ENCODE measurements at places on chromosomes 2 and 18.
A peak's percentile ranks its signal among the peaks of the same experiment; 100 is the strongest.

DNA sequence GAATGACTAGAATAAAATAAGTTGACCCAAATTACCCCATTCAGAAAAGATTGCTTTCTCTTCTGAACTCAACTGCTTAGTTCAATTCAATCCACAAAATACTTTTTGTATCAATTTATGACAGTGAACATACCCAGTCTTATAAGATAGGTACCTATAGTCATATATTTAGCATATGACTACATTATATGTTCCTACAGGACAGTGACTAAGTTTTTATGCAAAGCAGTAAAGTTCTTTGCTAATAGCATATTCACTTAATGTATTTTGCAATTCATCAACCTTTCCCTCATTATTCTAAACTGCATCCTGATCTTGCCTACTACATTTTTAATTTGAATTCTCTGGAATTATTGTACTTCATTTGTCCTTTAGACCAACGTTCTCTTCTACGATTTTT, 30.3 kb upstream of the C2orf15 start:
- no peak for DNase-seq

DNA sequence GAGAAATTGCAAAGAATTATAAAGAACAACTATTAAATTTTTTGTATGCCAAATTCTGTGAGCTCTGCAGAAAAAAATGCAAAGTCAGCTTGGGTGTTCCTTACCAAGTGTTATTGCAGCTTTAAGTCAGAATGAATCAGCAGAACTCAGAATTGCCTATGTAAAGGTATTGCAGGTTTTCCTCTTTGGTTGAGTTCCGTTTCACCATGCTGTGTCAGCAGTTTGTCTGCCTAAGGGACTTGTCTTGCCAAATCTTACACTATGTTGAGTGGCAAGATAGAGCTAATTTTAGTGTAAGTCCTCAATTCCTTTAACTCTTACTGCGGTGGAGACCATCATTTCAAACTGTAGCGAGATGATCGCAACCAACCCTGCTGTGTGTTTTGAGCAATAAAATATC, 38.8 kb downstream of the ADAM23 start:
- DNase-seq: no peak

DNA sequence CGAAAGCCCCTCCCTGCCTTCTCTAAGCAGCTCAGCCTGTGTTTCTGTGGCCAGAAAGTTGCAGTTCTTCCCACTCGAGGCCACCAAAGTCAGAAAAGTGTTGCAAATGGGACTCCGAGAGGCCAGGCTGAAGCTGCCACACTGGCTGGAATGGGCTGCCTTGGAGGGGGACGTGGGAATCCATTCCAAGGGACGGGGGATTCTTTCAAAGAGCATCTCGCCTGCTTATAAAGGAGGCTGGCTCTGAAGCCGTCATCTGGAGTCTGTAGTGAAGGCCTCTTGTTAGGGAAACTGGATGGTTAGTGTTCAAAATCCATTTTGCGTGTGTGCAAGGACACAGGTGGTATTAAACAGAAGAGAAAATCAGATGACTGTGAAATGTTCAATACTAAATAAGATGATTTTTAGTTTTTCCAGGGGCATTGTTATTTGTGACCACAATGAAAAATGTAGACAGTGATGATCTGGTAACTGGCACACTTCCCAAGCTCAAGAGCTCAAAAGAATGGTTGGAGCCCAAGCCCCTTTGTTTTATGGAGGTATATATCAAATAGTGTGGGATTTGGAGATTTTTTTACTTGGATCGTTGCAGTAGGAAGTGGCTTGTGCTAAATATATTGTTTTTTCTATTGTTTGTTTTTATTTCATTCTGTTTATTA, 782 bp downstream of the FAM228B start:
- no peak for DNase-seq

GRCh38 chr2:181861379-181861778, 30.2 kb upstream of the ITPRID2 start:
- DNase-seq: no peak

- no peak for DNase-seq
Observed at GRCh38 chr2:187986390-187987105, 305.1 kb upstream of the GULP1 start.

DNA sequence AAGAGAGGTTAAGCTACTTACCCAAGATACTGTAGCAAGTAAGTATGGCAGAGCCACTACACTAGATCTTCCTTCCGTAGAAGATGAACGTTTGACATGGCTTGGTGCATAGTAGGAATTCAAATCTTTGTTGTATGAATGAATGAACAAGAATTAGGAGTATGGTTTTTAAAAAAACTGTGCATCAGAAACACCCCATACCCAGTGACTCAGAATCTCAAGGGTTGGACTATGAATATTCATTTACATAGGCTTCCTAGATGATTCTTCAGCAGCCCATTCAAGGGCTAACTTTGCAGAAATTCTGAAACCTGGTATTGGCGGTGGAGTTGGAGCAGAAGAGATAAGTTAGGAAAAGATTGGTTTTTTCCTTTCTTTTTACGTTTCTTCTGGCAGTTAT, 5.4 kb downstream of the ACTR3 start:
- DNase-seq: no peak

GRCh38 chr2:143954186-143954585, 565.7 kb downstream of the ZEB2 start:
- no peak for DNase-seq

- DNase-seq: peak; percentile 22
Observed at GRCh38 chr18:59996370-59996966, 96.7 kb downstream of the PMAIP1 start.

- DNase-seq: no peak
Observed at GRCh38 chr2:176516051-176516602, 246.9 kb downstream of the MTX2 start.

- DNase-seq: peak; percentile 56
Observed at GRCh38 chr18:5546660-5547059, 2.9 kb upstream of the EPB41L3 start.

- no peak for DNase-seq
Observed at GRCh38 chr18:901761-902160, 2.9 kb upstream of the ADCYAP1 start.

DNA sequence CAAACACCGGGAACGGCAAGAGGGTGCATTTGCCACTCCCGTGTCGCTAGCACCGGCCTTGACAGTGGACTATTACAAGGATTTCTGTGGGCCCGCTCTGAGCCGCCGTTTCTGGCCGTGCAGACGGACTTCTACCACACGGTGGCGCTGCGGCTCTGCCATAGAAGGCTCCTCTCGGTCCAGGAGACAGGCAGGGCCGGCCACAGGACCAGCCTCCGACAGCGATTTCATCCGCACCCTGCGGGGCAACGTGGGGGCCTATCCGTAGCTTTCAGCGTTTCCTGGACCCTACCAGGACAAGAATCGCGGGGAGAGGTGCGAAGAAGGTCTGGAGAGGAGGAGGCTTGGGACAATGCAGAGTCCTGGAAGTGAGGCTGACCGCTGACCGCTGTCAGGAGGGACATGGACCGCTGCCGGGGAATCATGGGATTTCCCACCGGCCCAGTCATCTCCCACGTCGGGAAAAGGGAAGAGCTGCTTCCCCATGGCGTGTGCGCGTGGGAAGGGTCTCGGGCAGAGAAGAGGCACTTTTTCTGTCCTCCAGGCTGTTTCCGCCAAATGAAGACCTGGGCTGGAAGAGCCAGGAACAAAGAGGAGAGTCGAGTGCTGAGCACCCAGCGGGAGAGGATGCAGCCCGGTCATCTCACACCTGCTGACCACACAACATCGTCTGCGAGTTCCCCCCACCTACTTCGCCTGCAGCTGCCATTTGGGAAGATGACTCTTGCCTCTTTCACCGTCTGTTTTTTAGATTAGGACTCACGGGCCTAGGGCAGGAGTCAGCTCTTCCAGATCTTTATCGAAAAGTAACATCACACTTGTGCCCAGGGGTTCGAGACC, 35.5 kb upstream of the HAAO start:
- no peak for DNase-seq

GRCh38 chr18:66211749-66212148, 392.1 kb downstream of the CDH19 start:
- DNase-seq: no peak

GRCh38 chr18:72762515-72763122, 105.2 kb downstream of the NETO1 start:
- DNase-seq: peak; percentile 31

DNA sequence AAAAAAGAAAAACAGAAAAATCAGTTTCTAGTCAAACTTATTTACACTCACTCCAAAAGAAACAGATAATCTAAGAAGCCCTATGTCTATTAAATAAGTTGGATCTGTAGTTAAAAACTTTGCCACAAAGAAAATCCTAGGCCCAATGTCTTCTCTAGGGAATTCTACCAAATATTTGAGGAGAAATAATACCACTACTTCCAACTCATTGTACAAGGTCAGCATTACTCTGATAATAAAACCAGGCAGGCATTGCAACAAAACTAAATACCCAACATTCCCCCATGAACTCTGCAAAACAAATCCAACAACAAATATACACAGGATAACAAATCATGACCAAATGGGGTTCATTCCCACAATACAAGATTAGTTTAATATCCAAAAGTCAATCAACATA, 73.8 kb upstream of the ST8SIA5 start:
- DNase-seq: no peak

DNA sequence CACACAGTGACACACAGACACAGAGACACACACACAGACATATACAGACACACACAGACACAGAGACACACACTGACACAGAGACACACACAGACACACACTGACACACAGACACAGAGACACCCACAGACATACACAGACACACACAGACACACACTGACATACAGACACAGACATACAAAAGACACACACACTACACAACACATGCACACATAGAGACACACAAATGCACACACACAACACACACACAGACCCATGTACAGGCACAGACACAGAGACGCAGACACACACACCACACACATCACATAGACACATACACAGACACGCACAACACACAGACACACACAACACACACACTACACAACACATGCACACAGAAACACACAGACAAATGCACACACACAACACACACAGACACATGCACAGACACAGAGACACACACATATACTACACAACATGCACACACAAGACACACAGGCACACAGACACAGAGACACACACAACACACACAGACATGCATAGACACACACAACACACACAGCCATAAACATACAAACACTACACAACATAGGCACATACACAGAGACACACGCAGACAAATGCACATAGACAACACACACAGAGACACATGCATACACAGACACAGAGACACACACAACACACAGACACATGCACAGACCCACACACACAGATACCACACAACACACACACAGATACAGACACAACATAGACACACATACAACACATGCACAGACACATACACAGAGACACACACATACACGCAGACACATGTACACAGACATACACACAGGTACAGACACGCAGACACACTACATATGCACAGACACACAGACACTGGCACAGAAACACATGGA, 120.5 kb downstream of the BCL2 start:
- DNase-seq: no peak

DNA sequence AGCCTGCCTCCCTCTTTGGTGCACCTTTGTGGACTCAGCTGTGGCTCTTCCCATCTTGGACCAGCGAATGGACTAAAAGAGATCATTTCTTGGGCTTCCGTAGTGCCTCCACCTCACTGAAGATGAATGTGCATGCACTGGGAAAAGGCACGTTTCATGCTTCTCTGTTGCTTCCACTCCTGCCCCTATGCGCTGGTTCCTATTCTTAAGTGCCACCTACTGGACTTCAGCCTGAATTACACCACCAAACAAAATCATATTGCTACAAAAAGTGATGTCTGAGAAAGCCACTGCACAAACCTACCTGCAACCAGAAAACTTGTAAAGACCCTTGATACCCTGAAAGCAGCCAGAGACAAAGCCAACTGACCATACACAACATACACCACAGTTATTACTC, 695.6 kb downstream of the TSN start:
- DNase-seq: no peak

DNA sequence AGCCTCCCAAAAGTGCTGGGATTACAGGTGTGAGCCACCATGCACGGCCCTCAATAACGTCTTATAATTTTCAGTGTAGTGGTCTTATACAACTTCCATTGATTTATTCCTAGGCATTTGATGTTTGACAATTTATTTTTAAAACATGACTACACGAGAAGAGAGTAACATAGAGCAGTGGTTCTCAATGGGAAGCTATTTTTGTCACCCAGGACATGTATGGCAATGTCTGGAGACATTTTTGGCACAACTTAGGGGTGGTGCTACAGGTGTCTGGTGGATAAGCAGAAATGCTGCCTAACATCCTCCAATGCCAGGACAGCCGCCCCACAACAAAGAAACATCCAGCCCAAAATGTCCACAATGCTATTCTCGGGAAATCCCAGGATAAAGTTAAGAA, 12.7 kb upstream of the ANXA4 start:
- DNase-seq: no peak

GRCh38 chr18:25019931-25020330, 332.0 kb downstream of the ZNF521 start:
- DNase-seq: no peak

DNA sequence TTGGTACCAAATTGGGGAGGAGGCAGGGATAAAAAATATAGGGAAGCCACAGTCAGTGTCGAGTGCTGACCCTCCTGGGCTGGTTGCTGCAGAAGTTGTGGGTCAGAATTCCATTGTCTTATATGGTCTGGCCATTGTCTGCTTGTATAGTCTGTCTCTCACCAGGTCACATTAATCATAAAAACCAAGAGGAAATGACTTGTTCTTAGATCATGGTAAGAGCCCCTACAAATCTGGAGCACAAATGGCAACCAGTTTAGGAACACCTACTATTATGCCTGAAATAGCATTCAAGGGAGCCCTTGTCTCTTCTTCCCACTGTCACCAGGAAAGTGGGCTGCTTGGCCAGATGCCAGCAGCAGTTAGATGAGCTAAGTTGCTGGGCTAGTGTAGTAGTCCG, 119.7 kb upstream of the RMP24 start:
- no peak for DNase-seq

DNA sequence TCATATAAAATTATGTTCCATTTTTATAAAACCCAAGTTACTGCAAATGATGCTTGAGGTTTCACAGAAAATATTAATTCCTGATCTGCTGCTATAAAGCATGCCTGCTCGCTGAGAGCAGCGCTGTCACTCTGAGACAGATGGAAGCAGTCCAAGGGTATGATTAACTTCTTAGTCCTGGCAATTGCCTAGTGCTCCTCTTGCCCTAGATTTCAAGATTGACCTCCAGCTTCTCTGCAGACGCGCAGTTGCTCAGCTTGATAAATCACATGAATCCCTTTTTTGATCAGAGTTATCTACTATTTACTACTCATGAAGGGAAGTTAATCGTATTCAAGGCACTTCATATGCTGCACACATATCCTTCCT, 154.6 kb upstream of the REV1 start:
- DNase-seq: peak; percentile 34

DNA sequence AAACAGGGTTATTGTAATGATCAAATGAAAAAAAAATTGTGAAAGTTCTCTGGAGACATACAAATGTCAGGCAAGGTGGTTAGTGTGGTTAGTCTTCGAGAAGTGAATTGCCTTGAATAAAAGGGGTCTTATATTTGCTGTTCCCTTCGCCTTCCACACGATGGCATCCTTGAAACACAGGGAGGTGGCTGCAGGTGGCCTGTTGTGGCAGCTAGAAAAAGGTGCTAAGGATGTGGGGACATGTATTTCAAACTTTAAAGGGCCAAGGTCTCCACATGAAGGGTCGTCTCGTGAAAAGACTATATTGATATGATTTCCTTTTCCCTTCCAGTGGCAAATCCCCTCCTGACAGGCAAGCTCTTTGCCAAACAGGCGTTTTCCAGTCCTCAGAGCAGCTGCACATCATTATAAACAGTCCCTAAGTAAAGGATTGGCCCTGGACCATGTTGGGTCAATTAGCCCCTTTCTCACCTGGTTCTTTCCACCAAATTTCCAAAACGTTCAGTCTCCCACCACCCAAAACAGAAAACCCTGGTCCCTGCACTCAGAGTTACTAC, 68.5 kb downstream of the COPS8 start:
- no peak for DNase-seq

- DNase-seq: no peak
Observed at GRCh38 chr2:239266779-239267287, 134.0 kb downstream of the HDAC4 start.
